ENCODE measurements at places on chromosomes 13 and 19.

GRCh38 chr13:112241288-112241687 is 134.9 kb upstream of the SPACA7 start:
- DNase-seq = no peak

- DNase-seq = no peak
These were observed 78.8 kb downstream of the RAP2A start for GRCh38 chr13:97512732-97513131.

DNA sequence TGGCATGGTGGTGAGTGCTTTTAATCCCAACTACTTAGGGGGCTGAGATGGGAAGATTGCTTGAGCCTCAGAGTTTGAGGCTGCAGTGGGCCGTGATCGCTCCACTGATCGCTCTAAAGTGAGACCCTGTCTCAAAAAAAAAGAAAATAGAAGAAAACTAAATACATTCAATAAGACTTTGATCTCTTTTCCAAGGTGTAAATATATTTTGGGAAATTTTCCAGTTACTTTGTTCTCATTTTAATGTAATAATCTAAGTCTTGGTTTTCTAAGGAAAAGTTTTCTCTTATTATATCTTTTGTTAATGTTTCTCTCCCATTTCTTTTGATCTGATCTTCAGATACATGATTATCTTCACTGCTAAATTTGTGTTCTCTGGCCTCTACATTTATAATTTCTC is 9.6 kb downstream of the LDLR start:
- no peak for DNase-seq

GRCh38 chr13:52461265-52461664 is 6.0 kb downstream of the CKAP2 start:
- no peak for DNase-seq

DNA sequence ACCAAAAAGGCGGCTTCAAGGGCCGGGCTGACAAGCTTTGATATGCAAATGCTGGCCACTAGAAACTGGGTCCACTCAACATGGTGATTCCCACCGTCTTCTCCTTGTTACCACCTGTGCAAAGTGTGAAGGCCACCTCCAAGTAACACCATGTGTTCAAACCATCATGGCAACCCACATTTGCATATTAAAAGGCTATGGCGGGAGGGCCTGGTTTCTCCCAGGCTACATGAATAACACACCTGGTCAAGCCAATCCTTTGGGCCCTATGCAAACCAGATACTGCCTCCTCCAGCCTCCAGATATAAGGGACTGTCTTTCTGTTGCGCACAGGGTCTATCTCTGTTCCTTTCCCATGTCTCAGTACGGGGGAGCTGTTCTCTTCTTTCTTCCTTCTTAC is 36.6 kb upstream of the ZSCAN5A start:
- DNase-seq = no peak

DNA sequence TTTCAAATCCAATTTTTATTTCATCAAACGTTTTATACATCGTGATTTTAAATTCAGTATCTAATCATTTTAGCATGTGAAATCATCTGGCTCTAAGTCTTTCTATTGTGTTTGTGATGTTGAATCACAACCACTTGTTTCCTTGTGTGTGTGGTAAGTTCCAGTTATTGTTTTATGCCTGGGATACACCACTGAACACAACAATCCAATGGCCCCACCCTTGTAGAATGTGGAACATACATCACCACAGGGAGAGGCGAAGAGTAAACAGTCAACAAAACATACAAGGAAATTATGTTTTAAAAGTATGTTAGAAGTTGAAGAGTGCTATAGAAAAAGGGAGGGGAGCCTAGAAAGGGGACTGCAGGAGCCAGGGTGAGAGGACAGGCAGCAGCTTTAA is 100.5 kb downstream of the EPSTI1 start:
- no peak for DNase-seq

- DNase-seq = no peak
These were observed 128.6 kb upstream of the PEG3 start for GRCh38 chr19:56969156-56969555.

DNA sequence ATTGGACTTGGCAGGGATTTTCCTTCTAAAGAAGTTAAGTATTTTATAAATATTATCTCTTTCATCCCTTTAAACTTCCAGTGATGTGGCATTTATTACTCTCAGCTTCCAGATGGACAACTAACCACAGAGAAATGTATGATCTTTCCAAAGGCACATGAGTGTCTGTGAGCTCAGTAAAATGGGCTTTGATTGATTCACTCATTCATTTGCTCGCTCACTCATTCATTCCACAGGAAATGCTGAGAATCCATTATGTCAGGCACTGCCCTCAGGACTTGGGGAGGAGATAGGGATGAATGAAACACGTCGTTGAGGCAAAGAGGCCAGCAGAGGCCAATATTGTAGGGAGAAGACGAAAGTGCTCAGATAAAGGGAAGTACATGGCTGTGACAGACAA is 359.3 kb downstream of the EFNB2 start:
- no peak for DNase-seq

DNA sequence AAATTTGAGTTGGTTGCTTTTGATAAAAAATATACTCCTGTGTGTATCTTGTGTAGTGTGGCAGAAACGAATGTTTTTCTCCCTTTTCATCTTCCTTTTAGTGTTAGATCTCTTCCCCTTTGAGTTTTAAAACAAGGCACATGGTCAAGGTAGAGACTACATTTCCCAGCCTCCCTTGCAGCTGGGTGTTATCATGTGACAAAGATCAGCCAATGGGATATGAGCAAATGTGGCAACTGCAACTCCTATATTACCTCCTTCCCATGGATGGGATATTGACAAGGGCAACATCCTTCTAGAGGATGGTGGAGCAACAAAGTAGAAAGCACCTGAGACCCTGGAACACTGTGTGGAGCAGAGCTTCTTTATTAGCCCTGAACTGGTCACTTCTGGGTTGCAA is 42.4 kb downstream of the ADGRE3 start:
- DNase-seq = no peak

GRCh38 chr13:60562096-60562780 is 165.2 kb downstream of the TDRD3 start:
- DNase-seq = no peak

DNA sequence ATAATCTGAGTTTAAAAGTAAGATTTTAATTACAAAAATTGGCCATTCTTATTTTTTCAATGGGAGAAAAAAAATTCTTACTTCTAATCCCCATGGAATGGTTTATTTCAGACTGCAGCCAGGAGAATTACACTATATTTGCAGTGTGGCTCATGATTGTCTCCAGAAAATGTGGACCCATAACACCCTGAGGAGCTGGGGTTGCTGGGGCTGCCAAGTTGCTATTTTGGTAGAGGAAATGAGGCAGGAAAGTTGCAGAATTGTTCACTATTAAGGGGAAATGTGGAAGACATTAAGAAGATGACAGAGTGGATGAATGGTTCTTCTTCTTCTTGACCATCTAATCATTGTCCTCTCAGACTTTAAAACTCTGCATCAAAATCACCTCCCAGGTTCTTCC is 4.6 kb upstream of the SCEL start:
- DNase-seq = no peak

- DNase-seq = no peak
These were observed 691 bp upstream of the OLFM2 start for GRCh38 chr19:9937001-9937411.

- no peak for DNase-seq
These were observed 65.8 kb downstream of the MRPL57 start for GRCh38 chr13:21242236-21242635.

DNA sequence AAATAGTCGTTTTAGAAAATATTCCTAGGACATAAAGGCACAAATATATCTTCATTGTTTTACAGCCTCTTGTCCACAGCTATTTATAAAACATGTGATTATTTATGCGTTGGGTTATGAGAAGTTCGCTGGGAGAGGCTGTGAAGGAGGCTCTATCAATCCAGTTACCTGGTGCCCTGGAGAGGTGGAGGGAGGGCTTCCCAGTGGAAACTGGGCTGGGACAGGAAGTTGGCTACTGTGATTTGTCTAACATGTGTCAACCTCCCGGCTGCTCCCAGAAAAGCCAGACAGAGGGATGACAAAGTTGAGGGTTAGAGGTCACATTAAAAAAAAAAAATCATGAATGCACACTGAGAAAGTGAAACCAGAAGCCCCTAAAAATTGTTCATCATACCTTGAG is 346.5 kb downstream of the ZNF536 start:
- no peak for DNase-seq

- no peak for DNase-seq
These were observed 58.8 kb downstream of the DCLK1 start for GRCh38 chr13:36072152-36072935.

GRCh38 chr13:30382836-30383525 is 39.3 kb upstream of the UBE2L5 start:
- no peak for DNase-seq

GRCh38 chr13:83229574-83230305 is 652.5 kb downstream of the SLITRK1 start:
- no peak for DNase-seq

DNA sequence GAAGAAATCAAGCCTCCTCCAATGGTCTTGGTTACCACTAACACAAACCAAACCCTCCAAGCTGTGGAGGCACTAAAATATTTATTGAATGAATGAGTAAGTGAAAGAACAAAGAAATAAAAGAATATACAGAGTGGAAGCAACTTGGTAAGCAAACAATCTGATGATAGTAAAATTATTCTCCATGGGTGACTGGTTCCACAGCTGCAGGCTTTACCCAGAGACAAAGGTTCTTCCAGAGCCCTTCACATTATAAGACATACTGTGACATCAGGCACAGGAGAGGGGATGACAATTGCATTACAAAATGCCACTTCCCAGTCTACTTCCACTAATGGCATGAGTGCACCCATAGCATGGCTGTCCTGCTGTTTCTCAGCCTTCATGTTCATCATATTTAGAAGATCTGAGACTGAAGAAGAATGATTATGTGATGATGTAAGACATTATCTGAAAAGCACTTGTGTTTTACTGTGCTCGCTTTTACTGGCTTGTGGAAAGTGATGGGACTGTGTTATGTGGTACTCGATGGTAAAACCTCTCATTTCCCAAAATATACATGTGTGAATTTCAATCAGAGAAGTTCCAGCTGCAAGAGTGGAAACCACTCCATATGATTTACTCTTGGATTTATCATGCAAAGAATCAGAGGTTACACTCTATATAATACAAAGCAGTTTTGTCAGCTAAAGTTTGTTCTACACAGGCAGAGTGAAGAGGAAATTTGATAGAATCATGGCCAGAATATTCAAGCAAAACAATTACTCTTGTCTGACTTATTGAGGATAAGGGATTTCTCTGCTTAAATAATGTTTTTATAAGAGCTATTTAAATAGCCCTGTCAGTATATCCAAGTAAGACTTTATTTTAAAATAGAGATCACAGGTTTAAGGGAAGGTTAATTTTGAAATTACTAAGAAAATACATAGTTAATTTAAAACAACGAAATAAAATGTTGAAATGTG is 220.2 kb upstream of the NBEA start:
- DNase-seq = no peak

GRCh38 chr13:96903085-96903484 is 91.2 kb downstream of the OXGR1 start:
- no peak for DNase-seq

GRCh38 chr13:64765636-64766035 is 2464.5 kb downstream of the PCDH9 start:
- DNase-seq = no peak

GRCh38 chr19:54916822-54917221 is 10.9 kb downstream of the NCR1 start:
- DNase-seq = no peak

GRCh38 chr13:75372923-75373841 is 108.8 kb downstream of the TBC1D4 start:
- no peak for DNase-seq

GRCh38 chr19:48368936-48369335 is 4.8 kb downstream of the SYNGR4 start:
- no peak for DNase-seq

DNA sequence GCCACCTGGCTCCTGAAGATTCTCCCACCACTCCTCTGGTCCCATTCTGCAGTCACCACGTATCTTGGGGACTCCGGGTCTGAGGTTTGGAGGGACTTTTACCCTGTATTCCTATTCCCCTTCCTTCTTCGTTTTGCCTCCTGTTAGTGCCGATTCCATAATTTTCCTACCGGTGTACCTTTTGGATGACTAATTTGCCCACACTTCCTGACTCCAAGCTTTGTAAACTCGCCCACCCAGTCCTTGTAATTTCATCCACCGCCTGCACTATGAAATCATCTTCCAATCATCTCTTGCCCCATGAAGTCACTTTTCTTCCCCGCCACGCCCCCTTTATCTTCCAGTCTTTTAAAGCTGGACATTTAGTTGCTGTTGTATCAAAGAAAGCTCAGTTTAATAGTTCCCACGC is 572 bp downstream of the UCHL3 start:
- no peak for DNase-seq

- DNase-seq = no peak
These were observed 292.2 kb downstream of the MZT1 start for GRCh38 chr13:72435251-72435650.

DNA sequence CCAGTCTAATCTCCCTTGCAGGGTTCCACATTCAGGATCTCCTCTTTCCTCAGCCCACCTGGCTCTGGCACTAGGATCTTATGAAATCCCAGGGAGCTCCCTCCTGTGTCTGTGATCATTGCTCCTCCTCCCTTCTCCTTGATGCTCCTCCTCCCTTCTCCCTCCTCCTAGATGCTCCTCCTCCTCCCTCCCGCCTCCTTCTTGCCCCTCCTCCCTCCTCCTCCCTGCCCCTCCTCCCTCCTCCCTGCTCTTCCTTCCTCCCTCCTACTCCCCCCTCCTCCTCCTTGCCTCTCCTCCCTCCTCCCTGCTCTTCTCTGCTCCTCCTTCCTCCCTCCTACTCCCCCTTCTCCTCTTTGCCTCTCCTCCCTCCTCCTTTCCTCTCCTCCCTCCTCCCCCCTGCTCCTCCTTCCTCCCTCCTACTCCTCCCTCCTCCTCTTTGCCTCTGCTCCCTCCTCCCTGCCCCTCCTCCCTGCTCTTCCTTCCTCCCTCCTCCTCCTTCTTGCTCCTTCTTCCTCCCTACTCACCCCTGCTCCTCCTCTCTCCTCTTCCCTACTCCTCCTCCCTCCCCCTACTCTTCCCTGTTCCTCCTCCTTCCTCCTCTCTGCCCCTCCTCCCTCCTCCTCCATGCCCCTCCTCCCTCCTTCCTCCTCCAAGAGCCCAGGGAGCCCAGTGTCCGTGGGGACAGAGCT is 14.9 kb upstream of the ZBTB7A start:
- DNase-seq = no peak

DNA sequence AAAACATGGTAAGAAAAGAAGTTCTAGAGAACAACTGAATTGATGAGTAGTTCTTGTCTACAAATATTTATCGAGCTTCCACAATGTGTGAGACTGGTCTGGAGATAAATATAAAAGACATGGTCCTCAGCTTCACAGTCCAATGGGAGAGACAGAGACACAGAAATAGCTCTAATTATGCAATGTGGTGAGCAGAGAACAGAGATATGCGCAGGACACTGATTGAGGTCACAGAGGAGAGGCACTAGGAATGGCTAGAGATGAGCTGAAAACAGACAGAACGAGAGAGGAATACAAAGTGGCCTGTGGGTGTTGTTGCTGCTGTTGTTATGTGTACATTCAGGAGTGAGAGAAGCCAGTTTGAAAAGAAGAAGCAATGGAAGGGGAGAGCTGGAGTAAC is 53.2 kb downstream of the GPALPP1 start:
- no peak for DNase-seq

All from NCI-H2081 (cell line).